ENCODE measurements at places on chromosomes 16 and 17.

DNA sequence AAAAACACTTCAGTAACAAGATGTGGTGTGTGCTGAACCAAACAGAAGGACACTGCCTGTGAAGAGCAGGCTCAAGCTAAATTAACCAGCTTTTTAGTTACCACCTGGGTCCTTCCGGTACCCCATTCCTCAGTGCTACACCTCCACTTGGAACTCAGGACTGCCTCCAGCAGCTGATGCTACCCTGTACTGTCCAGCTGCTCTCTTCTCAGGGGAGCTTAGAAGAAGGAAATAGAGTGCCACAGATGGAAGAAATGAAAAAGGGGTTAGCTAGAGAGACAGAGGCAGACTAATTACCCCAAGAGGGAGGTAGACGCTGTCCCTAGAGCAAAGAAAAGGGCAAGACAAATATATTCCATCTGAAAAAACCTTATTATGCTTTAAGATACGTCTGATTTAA, 5.7 kb downstream of the MED13 start:
- no peak for DNase-seq

GRCh38 chr16:19086322-19087199, 19.1 kb downstream of the COQ7 start:
- DNase-seq: peak; percentile 95

GRCh38 chr17:4948931-4949320, 596 bp upstream of the PFN1 start:
- peak; percentile 92 for DNase-seq

GRCh38 chr16:27374804-27375425, 27.1 kb upstream of the IL21R start:
- peak; percentile 70 for DNase-seq

DNA sequence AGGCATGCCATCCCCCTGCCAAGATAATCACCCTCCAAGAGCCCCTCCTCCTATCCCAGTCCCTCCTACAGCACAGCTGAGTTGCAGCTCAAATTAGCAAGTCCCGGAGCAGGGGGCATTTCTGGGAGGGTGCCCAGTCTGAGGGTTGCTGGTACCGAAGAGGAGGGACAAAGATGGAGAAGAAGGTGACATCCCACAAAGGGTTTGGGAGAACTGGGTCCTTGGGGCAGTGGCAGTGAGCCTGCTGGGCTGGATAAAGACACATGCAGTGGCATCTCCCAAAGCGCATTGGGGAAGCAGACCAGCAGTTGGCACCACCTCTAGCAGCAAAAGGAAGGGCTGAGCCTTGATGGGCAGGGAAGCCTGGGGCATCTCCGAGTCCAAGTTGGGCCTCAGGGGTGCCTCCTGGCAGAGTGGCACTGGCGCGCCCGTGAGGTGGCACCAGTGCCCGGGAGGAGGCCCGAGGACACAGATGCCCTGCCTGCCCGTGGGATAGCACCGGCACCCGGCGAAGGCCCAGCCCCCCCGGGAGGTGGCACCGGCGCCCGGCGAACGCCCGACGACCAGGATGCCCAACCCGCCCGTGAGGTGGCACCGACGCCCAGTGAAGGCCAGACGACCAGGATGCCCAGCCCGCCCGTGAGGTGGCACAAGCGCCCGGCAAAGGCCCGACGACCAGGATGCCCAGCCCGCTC, 622 bp downstream of the TOM1L2 start:
- peak; percentile 41 for DNase-seq

GRCh38 chr17:50218771-50219315, 17.4 kb upstream of the COL1A1 start:
- DNase-seq: peak; percentile 92

GRCh38 chr17:55664287-55664686, 58.4 kb downstream of the TMEM100 start:
- no peak for DNase-seq

GRCh38 chr17:5500247-5500588, 13.9 kb downstream of the MIS12 start:
- DNase-seq: no peak

DNA sequence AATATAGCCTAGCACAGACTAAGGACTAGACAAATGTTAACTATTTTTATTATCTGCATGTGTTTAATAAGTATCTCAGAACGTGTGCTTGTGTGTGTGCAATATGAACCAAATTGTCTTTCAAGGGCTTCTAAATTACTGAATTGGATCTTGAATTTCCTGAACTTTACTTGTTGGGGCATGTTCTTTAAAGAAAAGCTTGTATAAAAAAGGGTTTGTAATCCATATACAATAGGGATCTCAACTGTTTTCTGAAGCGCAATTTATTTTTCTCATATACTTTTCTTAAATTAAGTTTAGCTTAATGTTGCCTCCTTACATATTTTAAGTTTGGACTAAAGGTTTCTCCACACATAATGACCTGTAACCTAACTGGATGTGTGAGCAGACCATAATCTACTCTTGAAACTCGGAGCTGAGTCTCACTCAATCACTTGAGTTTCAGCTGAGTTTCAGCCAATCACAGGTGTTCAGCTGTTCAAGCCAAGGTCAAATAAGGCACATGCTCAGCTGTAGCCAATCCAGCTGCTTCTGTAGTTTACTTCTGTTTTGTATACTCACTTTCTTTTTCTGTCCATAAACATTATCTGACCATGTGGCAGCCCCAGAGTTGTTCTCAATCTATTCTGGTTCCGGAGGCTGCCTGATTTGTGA, 72.3 kb downstream of the CDK5R1 start:
- DNase-seq: no peak

- no peak for DNase-seq
Observed at GRCh38 chr16:10751291-10751697, 7.7 kb downstream of the NUBP1 start.

DNA sequence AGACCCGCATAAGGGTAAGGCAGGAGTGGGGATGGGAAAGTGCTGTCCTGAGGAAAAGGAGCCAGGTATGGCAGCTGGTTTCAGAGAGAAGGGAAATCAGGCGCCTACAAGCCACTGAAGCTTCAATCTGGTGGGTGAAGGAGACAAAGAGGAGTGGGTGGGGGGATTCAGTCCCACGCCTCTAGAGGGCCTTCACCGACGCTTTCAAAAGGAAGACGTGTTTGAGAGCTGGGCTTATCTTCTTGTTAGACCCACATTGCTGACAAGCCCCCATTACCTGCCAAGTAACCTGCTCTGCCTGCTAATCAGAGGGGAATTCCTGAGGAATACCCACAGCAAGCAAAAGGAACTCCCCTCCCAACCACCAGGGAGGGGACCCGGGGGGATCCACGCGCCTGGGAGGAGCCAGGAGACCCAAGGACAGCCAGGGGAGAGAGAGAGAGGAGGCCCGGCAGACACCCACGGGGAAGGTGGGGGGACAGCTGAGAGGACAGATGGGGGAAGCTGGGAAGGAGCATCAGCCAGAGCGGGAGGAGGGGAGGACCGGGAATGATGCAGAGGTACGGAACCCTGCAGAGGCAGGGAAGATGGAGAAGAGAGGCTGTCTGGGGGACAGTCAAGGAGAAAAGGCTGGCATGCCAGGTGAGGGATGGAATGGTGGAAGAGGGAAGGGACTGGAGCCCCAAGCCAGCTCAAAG, 1.0 kb downstream of the MTMR4 start:
- DNase-seq: no peak

DNA sequence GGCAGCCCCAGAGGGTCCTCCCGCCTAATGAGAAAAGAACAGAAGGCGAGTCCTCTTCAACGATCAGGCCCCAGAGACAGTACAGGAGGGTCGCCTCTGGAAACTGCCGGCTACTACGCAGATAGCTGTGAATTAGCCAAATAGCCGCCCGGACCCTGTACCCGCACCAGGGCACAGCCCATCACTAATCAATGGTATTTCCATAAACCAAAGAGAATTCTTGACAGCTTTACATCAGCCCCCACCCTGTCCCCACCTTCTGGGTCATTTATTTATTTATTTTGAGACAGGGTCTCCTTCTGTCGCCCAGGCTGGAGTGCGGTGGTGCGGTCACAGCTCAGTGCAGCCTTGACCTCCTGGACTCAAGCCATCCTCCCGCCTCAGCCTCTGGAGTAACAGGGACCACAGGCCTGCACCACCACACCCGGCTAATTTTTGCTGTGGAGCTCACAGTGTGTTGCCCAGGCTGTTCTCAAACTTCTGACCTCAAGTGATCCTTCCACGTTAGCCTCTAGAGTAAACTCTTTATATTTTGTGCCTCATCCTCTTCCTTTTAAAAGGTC, 805 bp upstream of the CLCN7 start:
- DNase-seq: no peak

DNA sequence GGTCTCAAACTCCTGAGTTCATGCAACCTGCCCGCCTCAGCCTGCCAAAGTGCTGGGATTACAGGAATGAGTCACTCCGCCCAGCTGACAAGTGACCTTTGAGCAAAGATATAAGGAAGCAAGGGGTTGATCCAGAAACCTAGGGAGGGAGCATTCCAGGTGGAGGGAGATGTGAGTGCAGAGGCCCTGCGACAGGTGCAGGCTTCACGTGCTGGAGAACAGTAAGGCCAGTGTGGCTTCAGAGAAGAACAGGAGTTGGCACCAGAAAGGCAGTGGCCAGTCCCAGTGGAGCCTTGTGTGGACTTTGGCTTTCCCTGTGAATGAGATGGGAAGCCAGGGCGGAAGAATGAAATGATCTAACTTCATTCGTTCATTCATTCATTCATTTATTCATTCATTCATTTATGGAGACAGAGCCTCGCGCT, 73.6 kb upstream of the HAS3 start:
- no peak for DNase-seq

GRCh38 chr16:35195864-35196216, 1736.4 kb downstream of the TP53TG3F start:
- DNase-seq: no peak

GRCh38 chr16:35637683-35638082, 2178.3 kb downstream of the TP53TG3F start:
- no peak for DNase-seq

DNA sequence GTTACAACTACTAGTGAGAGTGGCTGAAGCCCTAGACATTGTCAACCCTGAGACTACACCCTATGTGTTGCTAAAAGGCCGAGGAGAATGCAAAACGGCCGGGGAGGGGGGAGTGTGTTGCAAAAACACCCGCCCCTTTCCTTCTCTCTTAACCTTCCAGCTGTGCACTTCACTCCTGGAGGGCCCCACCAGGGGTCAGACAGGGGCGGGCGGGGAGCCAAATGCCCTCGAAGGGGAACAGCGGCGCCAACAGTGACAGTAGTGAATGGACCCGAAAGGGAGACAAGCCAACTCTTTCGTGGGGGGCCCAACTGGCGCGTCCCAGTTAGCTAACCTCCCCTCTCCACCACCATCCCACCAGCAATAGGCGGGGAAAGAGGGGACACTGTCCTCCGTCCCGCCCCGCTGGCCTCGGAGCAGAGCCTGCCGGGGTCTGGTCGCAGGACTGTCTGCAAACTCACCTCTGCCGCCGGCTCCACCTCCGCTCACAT, 352 bp downstream of the MARF1 start:
- peak; percentile 82 for DNase-seq

GRCh38 chr16:85273293-85273692, 161.0 kb upstream of the CIBAR2 start:
- no peak for DNase-seq

DNA sequence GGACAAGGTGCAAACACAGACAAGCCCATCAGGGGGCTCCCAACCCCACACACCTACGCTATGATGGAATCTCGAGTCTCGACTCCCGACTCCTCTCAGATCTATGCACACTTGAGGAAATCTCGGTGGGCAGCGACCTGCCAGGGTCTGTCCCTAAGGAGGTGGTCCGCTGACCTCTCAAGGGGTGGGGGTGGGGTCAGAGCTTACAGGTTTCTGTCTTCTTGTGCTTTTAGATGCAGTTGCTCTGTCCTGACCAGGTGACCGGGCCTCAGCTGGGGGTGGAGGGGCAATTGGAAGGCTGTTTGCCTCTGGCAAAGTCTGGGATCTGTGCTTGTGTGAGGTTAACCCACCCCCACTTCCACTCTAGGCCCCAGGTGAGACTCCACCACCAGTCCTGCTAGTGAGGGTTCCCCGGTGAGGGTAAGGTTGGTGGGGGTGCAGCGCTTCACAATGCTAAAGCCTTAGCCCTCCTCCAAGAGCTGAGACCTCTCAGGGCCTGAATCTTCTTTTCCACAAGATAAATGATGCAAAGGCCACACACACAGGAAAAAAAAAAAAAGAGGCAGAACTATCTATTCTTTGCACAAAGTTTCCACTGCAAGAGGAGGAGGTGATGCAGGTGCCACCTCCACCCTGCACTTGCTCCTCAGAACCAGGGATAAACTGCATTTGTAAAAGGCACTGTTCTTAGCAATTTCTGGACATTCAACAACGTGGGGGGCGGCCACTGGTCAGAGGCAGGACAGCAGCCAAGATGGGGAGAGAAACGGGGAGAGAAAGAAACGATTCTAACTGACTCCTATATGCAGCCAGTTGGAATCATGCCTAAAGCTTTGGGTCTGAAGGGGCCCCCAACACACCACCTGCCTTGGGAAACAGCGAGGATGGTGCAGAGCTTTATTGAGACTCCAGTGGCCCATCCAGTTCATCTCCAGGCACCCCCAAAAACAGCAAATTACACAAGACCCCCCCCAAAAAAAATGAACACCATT, 4.1 kb downstream of the CISD3 start:
- DNase-seq: no peak

GRCh38 chr17:37293770-37294169, 82.0 kb upstream of the C17orf78 start:
- no peak for DNase-seq

- peak; percentile 89 for DNase-seq
Observed at GRCh38 chr17:42677921-42678781, 1.4 kb upstream of the PLEKHH3 start.

GRCh38 chr16:14300705-14301168, 229.6 kb downstream of the MRTFB start:
- DNase-seq: peak; percentile 82

DNA sequence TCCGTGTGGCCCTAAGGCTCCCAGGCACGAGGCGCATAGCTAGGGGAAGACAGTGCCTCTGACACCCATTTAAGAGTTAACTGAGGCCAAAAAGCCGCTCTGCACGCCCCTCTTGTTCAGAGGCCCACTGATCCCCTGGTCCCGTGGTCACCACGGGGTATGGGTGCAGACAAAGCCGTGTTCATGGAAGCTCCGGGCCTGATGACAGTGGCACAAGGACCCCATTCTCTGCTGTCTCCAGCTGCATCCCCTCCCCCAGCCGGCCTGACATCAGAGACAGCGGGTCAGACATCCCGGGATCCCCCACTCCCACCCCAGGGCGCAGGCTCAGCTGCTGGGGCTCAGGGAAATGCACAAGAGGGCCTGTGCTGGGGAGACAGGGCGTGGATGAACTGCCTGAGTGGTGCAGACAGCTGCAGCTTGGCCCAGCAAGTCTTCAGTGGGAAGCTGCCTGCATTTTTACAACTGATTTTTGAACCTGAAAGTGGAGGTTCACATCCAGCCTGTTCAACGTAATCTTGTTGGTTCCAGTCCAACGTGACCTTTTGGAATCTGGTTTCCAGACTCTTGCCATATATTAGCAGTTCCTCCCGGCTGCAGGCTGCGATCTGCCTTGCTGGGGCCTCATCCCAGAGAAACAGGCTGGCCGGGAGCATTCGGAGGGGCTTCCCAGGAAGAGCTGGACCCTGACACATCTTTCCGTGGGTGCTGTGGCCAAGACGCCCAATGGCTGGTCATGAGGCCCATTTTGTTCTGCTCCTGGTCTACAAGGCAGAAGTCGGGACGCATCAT, 9.7 kb upstream of the BAHCC1 start:
- DNase-seq: peak; percentile 45

GRCh38 chr17:56761387-56761786, 72.3 kb downstream of the C17orf67 start:
- DNase-seq: no peak

Measured in cardiac muscle cell (in vitro differentiated cells and primary cell).